ENCODE measurements at places on chromosomes 2 and 18.

GRCh38 chr2:196592911-196593881 lies 46.3 kb upstream of the CCDC150 start:
- DNase-seq, result peak; percentile 40

DNA sequence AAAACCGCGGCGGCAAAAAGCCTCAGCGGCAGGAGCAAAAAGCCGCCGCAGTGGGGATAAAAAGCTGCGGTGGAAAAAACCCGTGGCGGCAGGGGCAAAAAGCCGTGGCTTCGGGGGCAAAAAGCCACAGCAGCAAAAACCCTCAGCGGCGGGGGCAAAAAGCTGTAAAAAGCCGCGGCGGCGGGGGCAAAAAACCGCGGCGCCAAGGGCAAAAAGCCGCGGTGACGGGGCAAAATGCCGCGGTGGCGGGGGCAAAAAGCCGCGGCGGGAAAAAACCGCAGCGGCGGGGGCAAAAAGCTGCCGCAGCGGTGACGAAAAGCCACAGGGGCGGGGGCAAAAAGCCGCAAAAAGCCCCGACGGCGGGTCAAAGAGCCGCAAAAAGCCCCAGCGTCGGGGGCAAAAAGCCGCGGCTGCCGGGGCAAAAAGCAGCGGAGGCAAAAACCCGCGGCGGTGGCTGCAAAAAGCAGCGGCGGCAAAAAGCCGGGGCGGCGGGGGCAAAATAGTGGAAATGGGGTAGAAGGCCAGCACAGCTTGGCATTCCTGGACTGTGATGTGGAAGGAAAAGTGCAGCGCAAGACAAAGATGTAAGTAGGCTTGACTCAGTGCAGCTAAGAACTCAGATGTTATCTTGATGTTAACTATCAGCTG lies 151.8 kb downstream of the ANKRD30BL start:
- DNase-seq, result no peak

DNA sequence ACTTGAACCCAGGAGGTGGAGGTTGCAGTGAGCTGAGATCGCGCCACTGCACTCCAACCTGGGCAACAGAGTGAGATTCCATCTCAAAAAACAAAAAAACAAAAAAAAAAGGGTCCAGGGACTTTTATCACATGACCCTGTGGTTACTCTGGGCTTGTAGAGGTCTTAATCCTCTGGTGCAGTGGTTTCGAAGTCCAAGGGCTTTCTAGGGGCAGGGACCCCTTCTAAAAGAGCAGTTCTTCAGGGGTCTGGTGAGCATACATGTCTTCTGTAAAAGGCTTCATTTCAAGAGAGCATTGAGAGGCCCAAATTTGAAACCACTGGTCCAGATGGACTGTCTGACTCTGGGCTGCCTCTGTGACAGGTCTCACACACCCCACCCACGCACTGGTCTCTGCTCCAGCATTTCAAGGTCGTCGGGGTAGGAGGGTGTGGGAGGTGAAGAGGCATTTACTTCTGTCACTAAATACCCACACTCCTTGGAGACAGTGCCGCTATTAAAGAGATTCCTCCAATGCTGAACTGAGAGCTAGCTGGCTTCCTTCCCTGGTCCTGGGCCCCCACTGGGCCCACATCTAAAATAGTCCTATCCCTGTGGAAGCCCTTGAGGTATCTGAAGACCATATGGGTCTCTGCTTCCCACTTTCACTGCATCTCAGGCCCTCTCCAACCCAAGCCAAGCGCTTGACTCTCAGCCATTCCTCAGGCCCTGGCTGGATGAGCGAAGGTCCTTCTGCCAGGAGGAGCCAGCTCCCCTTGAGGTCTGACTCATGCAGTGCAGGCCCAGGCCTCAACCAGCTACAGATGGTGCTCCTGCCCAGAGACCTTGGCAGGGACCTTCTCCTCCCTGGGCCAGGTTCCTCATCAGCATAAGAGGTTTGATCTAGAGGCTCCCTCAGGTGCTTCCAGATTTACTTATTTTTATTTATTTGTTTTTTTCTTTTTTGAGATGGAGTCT lies 44.8 kb downstream of the PAX8 start:
- no peak for DNase-seq

GRCh38 chr18:23033056-23033455 lies 99.9 kb downstream of the RBBP8 start:
- no peak for DNase-seq

- no peak for DNase-seq
Measured at GRCh38 chr18:71899707-71900472, 644.3 kb downstream of the CBLN2 start.

- no peak for DNase-seq
Measured at GRCh38 chr2:105843476-105844374, 99.0 kb downstream of the NCK2 start.

DNA sequence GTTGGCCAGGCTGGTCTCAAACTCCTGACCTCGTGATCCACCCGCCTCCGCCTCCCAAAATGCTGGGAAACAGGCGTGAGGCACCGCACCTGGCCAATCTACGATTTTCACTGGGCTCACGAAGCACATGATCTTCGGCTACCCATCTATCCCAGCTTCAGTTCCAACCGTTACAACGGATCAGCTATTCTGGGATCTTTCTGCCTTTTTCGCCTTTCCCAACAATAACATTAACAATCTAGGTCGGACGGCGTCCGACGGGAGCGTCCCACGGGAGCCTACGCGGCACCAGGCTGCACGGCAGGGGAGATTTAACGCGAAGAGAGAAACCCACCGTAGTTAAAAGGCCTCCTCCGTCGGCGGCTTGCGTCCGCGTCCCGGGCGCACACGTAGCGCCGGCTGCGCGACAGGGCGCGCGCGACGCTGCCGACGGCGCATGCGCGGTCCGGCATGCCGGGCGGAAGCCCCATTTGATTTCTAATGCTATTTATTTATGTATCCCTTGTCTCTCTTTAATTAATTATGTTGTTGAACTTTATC lies at the start of gene MSL3B:
Gene MSL3B (minus strand): TSS at position 394 of the 540 bp plus-strand sequence.
- peak; percentile 74 for DNase-seq

GRCh38 chr2:127545189-127545588 lies 9.7 kb downstream of the MYO7B start:
- no peak for DNase-seq

All from activated naive CD8-positive, alpha-beta T cell treated with anti-CD3 and anti-CD28 coated beads for 36 hours (primary cell).